Stimulated activated CD4-positive, alpha-beta T cell treated with anti-CD3 and anti-CD28 coated beads, Interleukin-1b, Interleukin-23, amount 100 ng/mL, for 1 hour (primary cell): ENCODE measurements at places on chromosomes 5 and 9.

DNA sequence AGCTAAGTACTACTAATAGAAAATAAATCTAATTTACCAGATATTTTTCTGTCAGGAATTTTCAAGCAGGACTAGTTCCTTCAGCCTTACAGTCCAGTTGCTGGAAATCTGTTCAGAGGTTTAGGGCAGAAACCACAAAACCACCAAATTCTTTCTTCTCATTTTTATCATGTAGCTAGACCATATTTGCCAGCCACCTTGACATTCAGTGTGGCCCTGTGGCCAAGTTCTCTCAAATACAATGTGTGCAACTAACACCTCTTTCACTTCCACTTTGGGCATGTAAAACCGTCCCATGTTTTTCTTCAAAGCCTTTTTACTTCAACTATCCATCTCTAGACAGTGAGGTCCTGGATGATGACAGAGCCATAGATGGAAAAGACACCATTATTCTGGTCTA lies 1133.2 kb upstream of the CDH18 start:
- DNase-seq: no peak

DNA sequence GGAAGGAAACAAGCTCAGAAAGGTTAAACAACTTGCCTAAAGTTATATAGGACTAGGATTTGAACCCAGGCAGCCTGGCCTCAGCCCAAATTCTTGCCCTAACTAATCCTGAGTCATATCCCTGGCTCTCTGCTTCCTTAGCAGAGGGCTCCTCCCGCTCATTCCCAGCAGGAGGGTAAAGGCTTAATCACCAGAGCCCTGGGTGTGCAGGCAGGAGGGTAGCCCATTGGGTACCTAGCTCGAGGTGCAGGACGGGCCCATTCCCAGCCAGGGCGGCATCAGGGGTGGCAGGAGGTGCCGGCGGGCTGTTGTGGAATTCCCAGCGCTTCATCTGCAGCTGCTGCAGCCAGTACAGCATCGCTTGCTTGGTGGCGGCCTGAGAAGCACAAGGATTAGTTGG lies 3.9 kb downstream of the TBC1D2 start:
- DNase-seq: no peak

DNA sequence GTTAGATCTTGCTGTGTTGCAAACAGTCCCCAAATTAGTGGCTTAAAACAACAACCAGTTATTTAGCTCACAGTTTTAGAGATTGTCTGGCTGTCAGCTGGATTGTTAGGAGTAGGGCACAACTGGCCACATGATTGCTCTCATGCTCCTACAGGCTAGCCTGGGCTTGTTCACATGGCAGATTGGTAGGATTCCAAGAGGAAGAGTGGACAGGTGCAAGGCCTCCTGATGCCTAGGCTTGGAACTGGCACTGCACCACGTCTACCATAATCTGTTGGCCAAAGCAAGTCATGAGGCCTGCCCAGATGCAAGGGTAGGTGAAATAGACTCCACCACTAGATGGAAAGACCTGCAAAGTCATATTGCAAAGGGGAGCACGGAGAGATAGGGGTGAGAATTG lies 76.4 kb downstream of the ACER2 start:
- no peak for DNase-seq

DNA sequence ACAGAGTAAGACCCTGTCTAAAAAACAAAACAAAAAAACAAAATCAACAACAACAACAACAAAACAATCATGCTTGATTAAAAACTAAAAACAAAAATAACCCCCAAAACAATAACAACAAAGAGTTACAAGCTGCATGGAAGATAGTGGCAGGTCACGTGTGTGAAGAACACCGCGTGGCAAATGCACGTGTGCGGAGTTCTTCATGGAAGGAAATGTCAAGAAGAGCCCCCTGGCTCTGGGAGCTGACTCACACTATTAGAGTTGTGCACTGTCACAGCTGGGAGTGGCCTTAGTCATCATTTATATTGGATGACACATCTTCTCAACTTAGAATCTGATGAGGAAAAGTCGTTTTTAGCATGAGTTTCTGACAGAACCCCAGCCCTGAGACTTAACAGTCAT lies 110.5 kb downstream of the JMY start:
- no peak for DNase-seq

DNA sequence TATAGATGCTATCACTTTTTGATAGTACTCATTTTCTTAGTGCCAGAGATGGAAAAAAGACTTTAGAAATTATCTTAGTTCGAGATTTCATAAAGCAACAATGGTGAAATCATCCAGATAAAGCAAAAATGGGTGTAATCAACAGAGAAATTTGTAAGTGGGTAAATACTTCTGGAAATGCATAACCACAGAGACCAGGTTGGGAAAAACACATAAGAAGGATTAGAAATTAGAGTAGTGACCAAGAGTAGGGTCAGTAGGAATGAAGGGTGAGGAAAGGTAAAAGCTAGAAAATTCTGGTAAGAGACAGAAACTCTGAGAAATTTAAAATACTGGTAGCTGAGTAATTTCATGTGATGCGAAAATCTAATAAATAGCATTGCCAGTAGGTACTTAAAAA lies 11.2 kb downstream of the EDIL3 start:
- DNase-seq: no peak

DNA sequence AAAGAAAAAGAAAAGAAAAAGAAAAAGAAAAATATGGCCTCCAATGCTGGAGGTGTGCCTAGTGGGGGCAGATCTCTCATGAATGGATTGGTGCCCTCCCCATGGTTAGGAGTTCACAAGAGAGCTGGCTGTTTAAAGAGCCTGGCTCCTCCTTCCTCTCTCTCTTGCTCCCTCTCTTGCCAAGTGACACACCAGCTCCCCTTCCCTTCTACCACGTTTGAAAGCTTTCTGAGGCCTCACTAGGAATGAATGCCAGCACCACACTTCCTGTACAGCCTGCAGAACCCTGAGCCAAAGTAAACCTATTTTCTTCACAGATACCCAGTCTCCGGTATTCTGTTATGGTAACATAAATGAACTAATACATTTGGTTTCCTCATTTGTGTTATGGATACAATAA lies 14.4 kb upstream of the GALNT10 start:
- DNase-seq: no peak

GRCh38 chr5:118775790-118776499 lies 212.4 kb downstream of the DTWD2 start:
- DNase-seq: no peak

GRCh38 chr5:111453295-111453694 lies 59.0 kb downstream of the STARD4 start:
- DNase-seq: no peak

GRCh38 chr9:91055845-91056244 lies 254.2 kb downstream of the SYK start:
- DNase-seq: no peak

GRCh38 chr9:129400971-129401622 lies 219.8 kb downstream of the C9orf50 start:
- DNase-seq: no peak

DNA sequence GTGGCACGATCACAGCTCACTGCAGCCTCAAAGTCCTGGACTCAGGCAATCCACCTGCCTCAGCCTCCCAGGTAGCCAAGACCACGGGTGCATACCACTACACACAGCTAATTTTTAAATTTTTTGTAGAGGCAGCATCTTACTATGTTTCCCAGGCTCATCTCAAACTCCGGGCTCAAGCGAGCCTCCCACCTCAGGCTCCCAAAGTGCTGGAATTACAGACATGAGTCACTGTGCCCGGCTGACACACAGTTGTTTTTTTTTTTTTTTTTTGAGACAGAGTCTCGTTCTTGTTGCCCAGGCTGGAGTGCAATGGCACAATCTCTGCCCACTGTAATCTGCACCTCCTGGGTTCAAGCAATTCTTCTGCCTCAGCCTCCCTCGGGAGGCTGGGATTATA lies 70.1 kb upstream of the CNOT6 start:
- DNase-seq: no peak

DNA sequence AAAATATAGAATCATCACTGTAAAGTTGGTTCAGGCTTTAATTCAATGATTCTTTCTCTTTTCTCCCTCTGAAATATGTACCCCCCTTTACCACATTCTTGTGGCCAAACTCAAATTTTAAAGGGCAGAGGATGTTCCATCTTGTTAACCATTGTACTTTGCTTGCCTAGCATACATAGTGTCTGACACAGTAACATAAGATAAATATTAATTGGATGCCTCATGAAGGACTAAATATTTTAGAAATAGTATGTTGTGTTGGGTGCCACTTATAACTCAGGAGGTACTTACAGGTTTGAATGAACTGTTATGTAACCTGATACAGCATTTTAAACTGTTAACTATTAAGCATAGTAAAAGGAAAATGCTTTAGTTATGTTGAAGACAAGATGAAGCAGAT lies 71.5 kb downstream of the NIPBL start:
- no peak for DNase-seq

- DNase-seq: no peak
Measured at GRCh38 chr9:131503626-131504465, 1.1 kb downstream of the POMT1 start.

GRCh38 chr5:120769312-120769872 lies 305.3 kb downstream of the PRR16 start:
- no peak for DNase-seq

DNA sequence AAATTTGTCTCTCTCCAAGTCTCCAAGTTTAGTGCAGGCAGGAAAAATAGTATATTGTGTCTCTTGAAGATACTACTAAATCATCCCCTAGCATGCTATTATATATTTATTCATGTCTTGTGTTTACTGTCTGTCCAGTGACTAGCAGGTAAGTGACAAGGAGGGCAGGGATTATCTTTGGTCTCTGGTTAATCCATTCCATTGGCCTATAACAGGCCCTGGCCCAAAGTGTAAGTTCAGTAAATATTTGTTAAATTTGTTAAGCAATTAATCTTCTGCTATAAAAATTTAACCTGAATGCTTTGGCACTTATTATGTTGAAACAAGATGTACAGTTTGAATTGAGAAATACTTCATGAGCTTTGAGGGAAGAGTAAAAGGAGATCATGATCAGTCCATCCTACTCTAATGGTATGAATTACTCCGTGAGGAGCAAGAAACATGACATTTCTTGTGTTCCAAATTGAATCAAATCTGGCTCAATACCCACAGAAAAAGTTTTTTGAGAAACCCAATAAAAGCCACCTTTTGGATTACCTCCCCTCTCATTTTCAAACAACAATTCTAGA lies 219.7 kb downstream of the DTWD2 start:
- DNase-seq: no peak

GRCh38 chr5:107455111-107455544 lies 215.6 kb downstream of the EFNA5 start:
- no peak for DNase-seq

GRCh38 chr5:159005062-159005461 lies 94.7 kb downstream of the EBF1 start:
- DNase-seq: no peak

DNA sequence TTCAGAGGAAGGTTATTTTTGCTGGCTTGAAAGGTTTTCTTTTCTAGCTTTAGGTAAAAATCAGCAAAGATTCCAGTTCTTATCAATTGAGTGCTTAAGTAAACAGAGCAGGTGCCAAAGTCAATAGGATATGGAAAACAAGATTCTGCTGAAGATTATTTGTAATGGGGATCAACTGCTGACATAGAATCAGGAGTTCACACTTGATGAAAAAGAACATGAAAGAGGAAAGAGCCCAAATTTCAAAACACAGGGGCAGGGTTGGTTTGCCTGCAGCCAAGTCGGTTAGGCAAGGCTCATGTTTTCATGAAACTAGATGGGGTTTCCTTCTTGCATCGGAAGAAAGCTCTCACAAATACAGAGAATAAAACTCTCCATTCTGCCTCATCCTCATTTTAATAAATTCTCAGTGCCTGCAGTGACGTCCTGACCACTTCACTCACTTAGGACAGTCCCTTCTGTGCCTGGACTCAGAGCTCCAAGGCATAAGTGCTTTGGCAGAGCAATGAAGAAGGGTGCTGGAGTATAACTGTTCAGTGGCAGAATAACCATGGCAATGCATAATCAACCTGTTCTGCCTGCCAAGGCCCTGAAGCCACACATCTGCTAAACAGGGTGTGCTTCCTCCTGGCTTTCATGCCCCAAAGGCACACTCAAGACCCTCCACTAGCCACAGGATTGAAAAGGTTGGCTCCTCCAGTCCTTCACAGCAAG lies 179.6 kb downstream of the GNAQ start:
- DNase-seq: no peak

DNA sequence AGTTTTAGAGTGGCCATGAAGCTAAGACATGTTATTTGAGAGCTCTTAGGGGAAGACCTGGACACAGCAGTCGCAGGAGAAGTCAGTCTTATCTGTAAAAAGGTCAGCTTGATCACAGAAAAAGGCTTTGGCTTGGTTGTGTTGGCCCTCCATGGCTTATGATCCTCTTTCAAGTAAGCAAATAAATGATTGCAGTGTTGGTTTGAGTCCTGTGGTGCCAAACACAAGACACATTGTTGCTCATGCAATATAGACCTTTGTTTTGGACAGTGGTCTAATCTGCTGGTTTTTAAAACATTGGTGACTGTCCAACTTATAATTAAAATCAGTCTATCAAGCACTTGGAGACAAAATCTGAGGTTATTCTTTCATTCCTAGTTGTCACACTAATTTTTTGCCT lies 54.0 kb downstream of the DOCK8 start:
- no peak for DNase-seq

DNA sequence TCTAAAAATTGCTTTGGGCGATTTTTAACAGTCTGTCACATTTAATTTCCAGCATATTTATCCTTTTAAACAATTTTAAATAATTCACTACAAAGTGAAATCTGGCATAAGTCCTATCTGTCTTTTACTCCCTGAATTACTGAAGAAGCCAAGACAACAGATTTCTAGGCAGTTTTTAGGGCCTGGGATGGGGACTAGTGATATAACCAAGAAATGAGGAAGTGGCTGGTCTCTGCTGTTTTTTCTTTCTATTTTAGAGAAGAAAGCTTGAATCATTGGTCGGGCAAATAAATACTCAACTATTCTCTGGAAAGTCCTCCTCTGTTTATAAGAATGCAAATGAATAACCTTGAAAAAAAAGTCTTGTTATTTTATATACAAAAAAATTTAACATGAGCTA lies 79.7 kb upstream of the SSBP2 start:
- DNase-seq: no peak

- no peak for DNase-seq
Measured at GRCh38 chr5:163846512-163846911, 341.1 kb downstream of the MAT2B start.

DNA sequence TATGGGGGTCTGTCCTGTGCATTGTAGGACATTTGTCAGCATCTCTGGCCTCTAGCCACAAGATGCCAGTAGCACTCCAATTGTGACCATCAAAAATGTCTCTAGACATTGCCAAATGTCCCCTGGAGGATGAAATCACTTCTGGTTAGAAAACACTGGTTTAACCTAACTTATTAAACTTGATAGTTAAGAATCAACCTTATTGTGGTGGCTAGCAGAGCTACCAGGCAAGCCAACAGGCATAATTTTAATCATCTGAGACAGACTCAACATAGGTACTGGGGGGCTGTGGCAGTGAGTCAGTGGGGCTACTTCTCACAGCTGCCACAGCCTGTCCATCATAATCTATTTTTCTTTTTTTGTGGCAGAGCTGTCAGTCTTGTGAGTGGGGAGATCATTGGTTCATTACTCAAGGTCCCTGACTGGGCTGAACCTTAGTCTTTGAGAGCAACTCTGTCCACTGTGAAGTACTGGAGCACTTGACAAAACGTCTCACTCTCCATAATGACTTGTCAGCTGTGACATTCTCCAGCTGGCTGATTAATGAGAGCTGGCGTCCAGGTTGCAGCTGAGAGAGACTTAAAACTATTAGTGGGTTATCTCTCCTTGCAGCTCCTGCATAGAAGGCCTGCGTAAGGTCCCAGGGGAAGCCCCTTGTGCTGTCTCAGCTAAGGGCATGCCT lies 107.9 kb downstream of the DCP2 start:
- DNase-seq: no peak
